ENCODE measurements at places on chromosomes 1 and 21. TPM values are rescaled to one million over a fixed set of nuclear protein-coding genes. Genes with fewer than 3 reads are reported as not detected.

Gene LRRC7
- under 0.01 TPM for total RNA-seq

Gene ANKRD34A
- total RNA-seq = 0.59 TPM

Gene COPA
- total RNA-seq = 193 TPM

Gene C1orf105
- not detected for total RNA-seq

Gene BSND
- total RNA-seq = not detected

Gene BMP8B
- total RNA-seq = not detected

Gene PROK1
- not detected for total RNA-seq

Measured in bronchus fibroblast of lung (primary cell).